ENCODE measurements at places on chromosomes 6 and 20. TPM values are rescaled to one million over a fixed set of nuclear protein-coding genes. Genes with fewer than 3 reads are reported as not detected.

EBF4 gene
- not detected for polyA plus RNA-seq

ROS1 gene
- 0.42 TPM for polyA plus RNA-seq

TULP1 gene
- not detected for polyA plus RNA-seq

HLA-DQB2 gene
- polyA plus RNA-seq, result not detected

PI16 gene
- not detected for polyA plus RNA-seq

PSMA7 gene
- polyA plus RNA-seq, result 267 TPM

EPPIN gene
- polyA plus RNA-seq, result not detected

UNC5CL gene
- polyA plus RNA-seq, result not detected

Data from Purkinje cell (primary cell).